ENCODE measurements at places on chromosomes 4 and X.
A peak's percentile ranks its signal among the peaks of the same experiment; 100 is the strongest.

- H3K36me3 ChIP-seq: no peaks in the 10 kb centered on the region
- peaks cover 14% of the 10 kb centered on the region for H3K4me1 ChIP-seq
- no peak for DNase-seq
- no peak overlapping the region for H3K27ac ChIP-seq
- H3K4me3 ChIP-seq: no peak overlapping the region
These were observed 29.8 kb downstream of the ZFYVE28 start for GRCh38 chr4:2388429-2389182.

- no peak for DNase-seq
- H3K4me3 ChIP-seq: no peak overlapping the region
- H3K4me1 ChIP-seq: no peaks in the 10 kb centered on the region
- no peak overlapping the region for H3K27ac ChIP-seq
- H3K27me3 ChIP-seq: no peaks in the 10 kb centered on the region
- H3K36me3 ChIP-seq: no peaks in the 10 kb centered on the region
These were observed 14.9 kb downstream of the ADAM29 start for GRCh38 chr4:174933083-174933482.

GRCh38 chr4:137762591-137762990 is 230.3 kb upstream of the PCDH18 start:
- no peak overlapping the region for H3K4me3 ChIP-seq
- no peaks in the 10 kb centered on the region for H3K36me3 ChIP-seq
- no peaks in the 10 kb centered on the region for H3K4me1 ChIP-seq
- H3K27ac ChIP-seq: no peak overlapping the region

GRCh38 chrX:149650162-149650561 is 18.6 kb upstream of the TMEM185A start:
- DNase-seq: no peak
- no peak overlapping the region for H3K4me3 ChIP-seq

DNA sequence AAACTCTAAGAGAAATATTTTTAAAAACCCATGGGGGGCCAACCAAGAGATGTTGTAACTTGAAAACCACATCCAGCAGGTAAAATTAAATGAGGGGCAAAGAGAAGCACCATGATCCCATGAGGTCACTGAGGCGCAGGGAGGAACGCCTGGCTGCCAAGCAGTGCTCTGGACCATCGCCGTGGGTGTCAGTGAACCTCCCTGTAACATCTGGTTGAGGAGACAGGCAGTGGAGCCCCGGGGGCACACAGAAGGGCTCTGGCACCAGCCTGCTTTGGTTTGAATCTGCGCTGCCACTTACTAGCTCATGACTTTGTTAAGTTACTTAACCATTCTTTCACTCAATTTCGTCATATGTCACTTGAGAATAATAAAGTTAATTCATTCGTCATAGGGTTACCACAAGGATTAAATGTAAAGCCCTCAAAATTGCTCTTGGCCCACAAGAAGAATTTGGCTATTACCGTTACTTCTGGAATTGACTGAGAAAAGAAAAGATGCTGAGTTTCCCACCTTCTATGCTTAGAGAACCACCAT is 41.6 kb upstream of the SLC25A4 start:
- DNase-seq: no peak
- H3K36me3 ChIP-seq: no peaks in the 10 kb centered on the region
- H3K4me3 ChIP-seq: no peak overlapping the region
- H3K4me1 ChIP-seq: no peaks in the 10 kb centered on the region
- H3K27me3 ChIP-seq: peaks cover 11% of the 10 kb centered on the region

DNA sequence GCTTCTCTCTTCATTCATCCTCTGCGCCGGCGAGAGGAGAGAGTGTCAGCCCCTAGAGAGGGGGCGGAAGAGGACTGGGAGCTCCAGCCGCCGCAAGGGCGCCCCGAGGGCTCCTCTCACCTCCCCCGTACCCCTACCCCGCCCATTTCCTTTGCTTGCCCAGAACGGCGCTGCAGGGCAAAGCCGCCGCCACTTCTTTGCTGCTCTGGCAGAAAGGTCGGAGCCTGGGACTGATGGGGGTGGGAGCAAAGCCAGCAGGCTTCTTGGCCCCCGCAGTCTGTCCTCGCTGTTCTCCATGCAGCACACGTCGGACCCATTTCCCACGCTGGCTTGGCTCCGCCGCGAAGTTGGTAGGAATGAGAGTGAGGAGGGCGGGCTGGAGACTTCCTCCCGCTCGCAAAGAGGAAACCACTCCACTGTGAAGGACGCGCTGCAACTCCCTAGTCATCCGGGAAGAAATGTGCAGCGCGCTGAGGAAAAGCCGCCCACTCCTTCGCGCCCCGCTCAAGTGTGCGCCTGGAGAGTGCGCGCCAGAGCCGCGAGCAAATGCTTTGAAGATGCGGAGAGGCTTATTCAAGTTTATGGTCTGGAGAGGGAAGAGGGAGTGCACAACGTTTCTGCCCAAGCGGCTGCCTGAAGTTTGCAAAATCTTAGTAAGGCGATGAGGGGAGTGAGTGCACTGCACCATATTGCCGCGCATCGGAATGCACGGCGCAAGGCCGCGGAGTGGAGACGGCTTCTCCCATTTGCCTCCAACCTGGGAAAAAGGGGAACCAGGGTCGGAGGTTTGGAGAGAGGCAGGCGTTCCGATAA is 2.8 kb upstream of the PCDH7 start:
- H3K36me3 ChIP-seq: no peaks in the 10 kb centered on the region
- peaks cover 43% of the 10 kb centered on the region for H3K27me3 ChIP-seq
- DNase-seq: peak; percentile 56
- H3K27ac ChIP-seq: no peak overlapping the region
- peaks cover 38% of the 10 kb centered on the region for H3K4me1 ChIP-seq
- peak overlapping the region; percentile 56 for H3K4me3 ChIP-seq

DNA sequence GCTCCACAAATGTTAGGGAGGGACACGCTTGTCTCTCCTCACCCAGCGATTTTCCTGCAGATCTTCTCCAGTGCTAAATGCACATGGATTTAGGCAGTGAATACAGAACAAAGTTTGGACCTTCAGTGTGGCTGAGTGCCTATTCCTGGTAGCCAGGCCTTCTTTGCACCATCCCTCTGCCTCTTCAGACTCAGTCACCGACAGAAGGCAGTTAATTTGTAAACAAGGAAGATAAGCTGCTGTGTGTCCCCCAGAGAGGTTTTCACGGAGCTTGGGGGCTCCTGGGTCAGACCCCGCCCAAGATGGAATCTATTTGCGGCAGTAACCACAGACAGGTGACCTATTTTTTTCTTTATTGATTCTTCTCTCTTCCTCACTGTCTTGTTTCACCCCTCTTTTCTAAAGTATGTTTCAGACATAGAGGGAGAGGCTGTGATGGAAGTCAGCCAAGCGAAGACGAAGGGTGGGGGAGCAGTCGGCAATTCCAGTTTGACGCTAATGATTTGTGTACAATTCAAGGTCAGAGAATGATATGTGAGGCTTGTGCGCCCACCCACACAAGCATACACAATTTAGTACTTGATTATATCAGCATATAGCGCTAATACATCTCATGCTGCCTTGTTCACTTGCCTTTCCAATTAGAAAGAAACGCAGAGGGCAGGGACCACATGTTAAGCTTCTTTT is 200.8 kb downstream of the MGST2 start:
- H3K4me1 ChIP-seq: no peaks in the 10 kb centered on the region
- H3K4me3 ChIP-seq: no peak overlapping the region
- H3K27me3 ChIP-seq: peaks cover 5% of the 10 kb centered on the region
- no peak overlapping the region for H3K27ac ChIP-seq
- DNase-seq: no peak
- peaks cover 3% of the 10 kb centered on the region for H3K36me3 ChIP-seq

GRCh38 chr4:3177426-3177825 is 71.5 kb upstream of the MSANTD1 start:
- H3K36me3 ChIP-seq: peaks cover 47% of the 10 kb centered on the region
- H3K4me3 ChIP-seq: no peak overlapping the region
- no peak for DNase-seq
- H3K27me3 ChIP-seq: no peaks in the 10 kb centered on the region

GRCh38 chr4:168945291-168945690 is 64.8 kb downstream of the CBR4 start:
- H3K4me3 ChIP-seq: no peak overlapping the region
- H3K4me1 ChIP-seq: no peaks in the 10 kb centered on the region
- no peak overlapping the region for H3K27ac ChIP-seq
- H3K36me3 ChIP-seq: peaks cover 2% of the 10 kb centered on the region
- H3K27me3 ChIP-seq: no peaks in the 10 kb centered on the region

DNA sequence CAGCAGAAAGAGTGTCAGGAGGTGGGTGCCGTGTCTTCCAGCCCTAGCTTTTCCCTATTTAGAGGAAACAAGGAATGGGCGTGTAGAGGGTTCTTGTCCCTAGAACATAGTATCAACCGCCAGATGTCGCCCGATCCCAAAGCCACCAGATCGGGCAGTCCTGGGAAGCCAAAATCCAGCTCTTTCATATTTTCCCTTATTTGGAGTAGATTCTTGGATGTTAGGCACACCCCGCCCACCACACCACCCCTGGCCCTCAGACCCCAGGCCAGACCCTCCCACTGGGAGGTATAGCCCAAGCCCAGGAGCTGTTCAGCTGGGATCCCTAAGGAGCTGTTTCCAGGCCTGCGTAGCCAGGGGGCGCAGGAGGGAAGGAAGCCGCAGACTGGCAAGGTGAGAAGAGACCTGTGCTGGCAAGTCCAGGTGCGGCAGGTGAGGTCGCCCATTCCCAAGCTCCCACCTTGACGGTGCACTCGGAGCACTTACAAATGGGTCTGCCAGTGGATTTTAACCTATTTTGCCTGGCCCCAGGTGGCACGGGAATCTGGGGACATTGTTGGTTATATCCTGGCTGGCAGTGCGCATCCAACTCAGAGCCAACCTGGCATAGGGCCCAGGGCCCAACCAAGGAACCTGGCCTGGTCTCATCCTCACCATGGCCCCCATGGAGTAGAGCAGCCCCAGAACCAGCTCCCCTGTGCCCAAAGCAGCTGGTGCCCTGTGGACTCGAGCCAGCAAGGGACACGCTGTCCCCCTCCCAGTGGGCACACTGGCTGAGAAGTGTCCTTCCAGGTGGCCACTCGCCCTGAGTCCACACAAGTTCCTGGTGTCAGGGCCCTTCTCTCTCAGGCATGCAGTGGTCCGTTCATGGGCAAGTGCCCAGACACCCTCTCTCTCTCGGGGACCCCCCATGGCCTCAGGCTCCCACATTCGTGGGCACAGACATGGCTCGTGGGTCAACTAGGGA is 811 bp downstream of the FLNA start:
- peak overlapping the region; percentile 37 for H3K27ac ChIP-seq
- peaks cover 22% of the 10 kb centered on the region for H3K4me1 ChIP-seq
- H3K27me3 ChIP-seq: no peaks in the 10 kb centered on the region
- H3K4me3 ChIP-seq: peak overlapping the region; percentile 86

DNA sequence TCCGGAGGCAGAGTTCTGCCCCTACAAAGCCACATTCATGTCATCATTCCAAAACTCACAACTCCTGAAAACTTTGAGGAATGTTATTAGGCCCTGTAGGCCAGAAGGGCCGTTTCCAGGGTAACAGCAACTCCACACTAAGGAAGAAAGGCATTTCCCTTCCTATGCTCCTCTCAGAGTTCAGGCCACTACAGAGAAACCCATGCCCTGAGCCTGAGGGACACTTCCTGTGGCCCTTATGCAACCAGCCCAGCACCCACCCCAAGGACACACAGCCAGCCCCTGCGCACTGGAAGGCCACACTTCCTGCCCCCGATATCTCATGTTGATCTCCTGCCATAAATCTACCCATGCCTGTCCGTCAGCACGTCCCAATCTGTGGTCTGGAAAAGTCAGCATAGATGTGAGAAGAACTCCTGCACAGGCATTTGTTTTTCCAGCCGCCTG is 289.3 kb downstream of the BCOR start:
- H3K36me3 ChIP-seq: peaks cover 6% of the 10 kb centered on the region
- no peak overlapping the region for H3K27ac ChIP-seq
- H3K27me3 ChIP-seq: no peaks in the 10 kb centered on the region
- H3K4me1 ChIP-seq: peaks cover 23% of the 10 kb centered on the region
- no peak overlapping the region for H3K4me3 ChIP-seq
- DNase-seq: no peak

DNA sequence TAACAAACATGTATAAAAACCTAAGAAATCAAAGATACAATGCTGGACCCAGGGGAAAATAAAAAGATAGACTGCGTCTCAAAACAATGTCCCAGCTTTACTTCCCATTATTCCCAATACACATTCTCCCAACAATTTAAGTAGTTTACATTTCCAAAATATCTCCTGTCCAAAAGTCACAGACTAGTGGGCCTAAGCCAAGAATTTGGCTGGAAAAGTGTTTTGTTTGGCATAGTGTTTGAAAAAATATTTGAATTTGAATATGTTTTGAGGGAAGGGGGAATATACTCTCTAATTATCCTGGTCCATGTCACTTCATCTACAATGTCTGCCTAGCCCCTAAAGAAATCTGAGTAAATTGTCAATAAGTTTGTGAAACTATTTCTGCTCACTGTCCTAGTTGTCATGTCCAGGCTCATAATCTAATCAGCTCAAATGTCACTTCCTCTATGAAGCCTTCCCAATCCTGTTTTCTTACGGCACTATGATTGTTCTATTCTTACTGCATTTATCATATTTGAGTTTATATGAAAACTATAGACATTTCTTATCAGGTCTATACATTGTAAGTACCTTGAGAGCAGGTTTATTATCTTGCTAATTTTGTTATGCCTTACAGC is 74.4 kb downstream of the SEC24D start:
- no peak overlapping the region for H3K4me3 ChIP-seq
- no peak overlapping the region for H3K27ac ChIP-seq
- DNase-seq: no peak
- no peaks in the 10 kb centered on the region for H3K4me1 ChIP-seq
- H3K36me3 ChIP-seq: peaks cover 23% of the 10 kb centered on the region
- no peaks in the 10 kb centered on the region for H3K27me3 ChIP-seq

GRCh38 chr4:2744576-2745270 is 11.4 kb downstream of the TNIP2 start:
- peaks cover 60% of the 10 kb centered on the region for H3K36me3 ChIP-seq
- no peaks in the 10 kb centered on the region for H3K27me3 ChIP-seq
- no peak for DNase-seq
- H3K4me1 ChIP-seq: peaks cover 54% of the 10 kb centered on the region

- no peak overlapping the region for H3K27ac ChIP-seq
- peaks cover 20% of the 10 kb centered on the region for H3K4me1 ChIP-seq
- no peak overlapping the region for H3K4me3 ChIP-seq
These were observed 4.0 kb upstream of the CCNG2 start for GRCh38 chr4:77153006-77153405.

GRCh38 chrX:110036162-110037033 is 33.5 kb downstream of the TMEM164 start:
- H3K4me1 ChIP-seq: peaks cover 9% of the 10 kb centered on the region
- H3K4me3 ChIP-seq: no peak overlapping the region
- DNase-seq: no peak
- H3K36me3 ChIP-seq: peaks cover 3% of the 10 kb centered on the region
